ENCODE measurements at places on chromosomes 1 and 21.

DNA sequence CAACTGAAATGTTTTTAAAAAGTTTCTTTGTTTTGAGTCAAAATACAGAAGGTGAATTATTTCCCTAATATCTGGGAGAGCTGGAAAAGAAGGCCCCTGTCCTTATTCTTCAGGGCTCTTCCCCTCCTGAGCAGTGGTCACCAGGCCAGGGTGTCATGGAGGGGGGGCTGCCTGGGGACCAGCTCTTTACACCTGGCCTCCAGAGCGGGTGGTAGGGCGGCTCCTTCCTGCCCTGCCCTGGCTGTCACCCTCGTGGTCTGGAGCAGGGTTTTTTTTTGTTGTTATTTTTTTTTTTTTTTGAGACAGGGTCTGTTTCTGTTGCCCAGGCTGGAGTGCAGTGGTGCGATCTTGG lies 6.6 kb downstream of the SKI start:
- no peak for DNase-seq

DNA sequence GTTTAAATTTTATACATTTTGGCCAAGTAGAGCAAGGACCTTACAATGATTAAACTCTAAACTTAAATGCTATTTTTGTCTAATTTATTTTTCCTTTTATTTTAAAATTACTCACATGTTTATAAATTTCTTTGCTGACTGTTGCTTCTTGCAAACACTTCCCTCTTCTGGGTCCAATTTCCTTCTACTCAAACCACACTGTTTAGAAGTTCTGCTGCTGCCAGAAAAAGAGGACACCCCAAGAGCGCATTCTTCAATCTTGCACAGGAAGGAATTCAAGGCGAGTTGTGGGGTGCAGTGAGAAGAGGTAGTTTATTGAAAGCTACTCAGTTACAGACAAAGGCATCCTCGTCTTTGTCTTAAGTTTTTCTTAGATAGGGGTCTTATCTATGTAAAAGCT lies 88.5 kb upstream of the NEK7 start:
- DNase-seq: no peak

DNA sequence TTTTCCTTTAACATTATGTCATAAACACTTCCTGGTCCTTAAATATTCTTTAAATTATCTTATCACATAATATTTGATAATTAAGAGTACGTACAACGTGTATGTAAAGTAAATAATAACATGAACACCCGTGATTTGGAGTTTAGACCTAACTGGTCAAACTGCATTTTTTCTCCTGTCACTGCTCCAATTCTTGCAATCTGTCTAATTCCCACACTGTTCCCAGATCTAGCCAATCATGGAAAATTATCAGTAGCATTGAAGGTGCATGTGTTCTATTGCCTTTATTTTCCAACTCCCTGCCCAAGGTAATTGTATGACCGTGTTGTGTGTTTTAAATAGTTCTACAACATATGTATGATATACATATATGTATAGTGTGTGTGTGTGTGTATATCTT lies 2.1 kb upstream of the PM20D1 start:
- DNase-seq: no peak

- DNase-seq: no peak
These were observed 74.9 kb downstream of the DAB1 start for GRCh38 chr1:57348921-57349320.

- no peak for DNase-seq
These were observed 127.8 kb downstream of the GRIK3 start for GRCh38 chr1:36906555-36906954.

- DNase-seq: no peak
These were observed 9.7 kb upstream of the CAMK2N1 start for GRCh38 chr1:20495661-20496060.

DNA sequence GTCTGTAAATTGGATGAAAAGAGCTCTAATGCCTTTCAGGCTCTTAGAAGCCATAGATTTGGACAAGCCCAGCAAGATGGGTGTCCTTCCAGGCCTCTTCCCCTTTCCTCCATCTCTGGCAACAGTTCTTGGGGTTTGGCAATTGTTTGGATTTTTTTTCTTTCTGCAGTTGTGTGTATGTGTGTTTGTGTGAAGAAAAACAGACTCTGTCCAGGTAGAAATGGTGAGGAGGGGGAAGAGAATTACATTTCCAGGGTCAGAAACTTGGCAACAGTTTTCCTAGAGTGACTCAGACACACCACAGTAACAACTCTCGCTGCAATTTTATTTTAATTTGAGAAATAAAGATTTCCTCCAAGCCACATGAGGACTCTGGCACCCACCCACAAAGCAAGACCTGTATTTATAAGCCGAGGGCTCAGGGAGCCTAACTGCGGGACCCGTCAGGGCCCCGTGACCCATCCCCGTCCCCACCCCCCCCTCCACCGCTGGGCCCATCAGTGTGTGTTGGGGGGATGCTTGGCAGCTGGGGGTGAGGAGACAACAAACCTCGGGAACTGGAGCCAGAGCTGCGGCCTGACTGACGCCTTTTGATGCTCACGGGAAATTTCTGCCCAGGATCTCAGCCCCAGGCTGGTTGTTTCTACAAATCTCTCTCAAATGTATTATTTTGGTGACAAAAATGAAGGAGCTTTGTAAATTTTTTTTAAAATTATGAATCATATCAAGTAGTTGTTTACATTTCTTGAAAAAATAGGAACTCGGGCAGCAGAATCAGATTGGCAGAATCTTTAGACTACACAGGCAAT lies 4.4 kb downstream of the TMEM200B start:
- DNase-seq: no peak

- DNase-seq: no peak
These were observed 75.1 kb upstream of the NRIP1 start for GRCh38 chr21:15139898-15140297.

GRCh38 chr1:116439701-116440100 lies 66.7 kb downstream of the ATP1A1 start:
- no peak for DNase-seq

GRCh38 chr21:42463861-42464515 lies 32.0 kb downstream of the RSPH1 start:
- DNase-seq: no peak

DNA sequence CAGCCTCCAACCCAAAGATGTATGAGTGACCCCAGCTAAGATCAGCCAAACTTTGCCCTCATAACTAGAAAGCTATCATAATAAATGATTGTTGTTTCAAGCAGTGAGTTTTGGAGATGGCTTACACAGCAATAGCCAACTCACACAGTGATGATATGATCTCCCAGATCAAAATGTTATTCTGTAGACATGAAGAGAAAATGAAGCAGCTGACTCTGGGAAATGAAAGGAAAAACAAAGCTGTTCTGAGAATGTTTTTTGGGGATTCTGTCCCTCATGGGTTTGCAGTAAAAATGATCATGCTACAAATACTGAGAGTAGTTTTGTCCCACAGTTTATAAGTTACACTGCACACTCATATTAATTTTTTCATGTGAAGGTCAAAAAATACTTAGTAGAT lies 617.8 kb downstream of the MRPL39 start:
- no peak for DNase-seq
